Activated B cell treated with CpG ODN at 0.5 μM for 24 hours (primary cell): ENCODE measurements at places on chromosomes 2 and 18. TPM values are rescaled to one million over a fixed set of nuclear protein-coding genes. Genes with fewer than 3 reads are reported as not detected.
A peak's percentile ranks its signal among the peaks of the same experiment; 100 is the strongest.

GRCh38 chr2:133532919-133533318, 35.3 kb downstream of the NCKAP5 start:
- H3K4me3 ChIP-seq, result no peak overlapping the region
- no peaks in the 10 kb centered on the region for H3K4me1 ChIP-seq
- DNase-seq, result no peak
- H3K27ac ChIP-seq, result no peak overlapping the region

GRCh38 chr18:69845593-69846506, 101.8 kb downstream of the CD226 start:
- peaks cover 3% of the 10 kb centered on the region for H3K27me3 ChIP-seq
- H3K4me1 ChIP-seq, result no peaks in the 10 kb centered on the region
- H3K27ac ChIP-seq, result no peak overlapping the region
- no peak for DNase-seq

The GTF2A1L gene
- total RNA-seq, result not detected in 2 replicates

- no peak for DNase-seq
- no peak overlapping the region for H3K27ac ChIP-seq
- H3K27me3 ChIP-seq, result peaks cover 15% of the 10 kb centered on the region
- no peak overlapping the region for H3K4me3 ChIP-seq
Measured at GRCh38 chr2:38191516-38191915, 115.6 kb upstream of the CYP1B1 start.

The SCN7A gene
- total RNA-seq, result not detected in 2 replicates

GRCh38 chr2:216006164-216006663, 7.1 kb downstream of the MREG start:
- peaks cover 62% of the 10 kb centered on the region for H3K4me1 ChIP-seq
- peak; percentile 27 for DNase-seq
- peak overlapping the region; percentile 89 for H3K27ac ChIP-seq
- H3K36me3 ChIP-seq, result no peaks in the 10 kb centered on the region
- no peaks in the 10 kb centered on the region for H3K27me3 ChIP-seq
- H3K4me3 ChIP-seq, result peak overlapping the region; percentile 74

The RNU2-63P gene
- 9.7 and 19.5 TPM in 2 replicates for total RNA-seq

The ATP8B1 gene
- 0.42 and 0.69 TPM in 2 replicates for total RNA-seq

- H3K4me3 ChIP-seq, result no peak overlapping the region
- peaks cover 3% of the 10 kb centered on the region for H3K36me3 ChIP-seq
- H3K27me3 ChIP-seq, result peaks cover 7% of the 10 kb centered on the region
- H3K27ac ChIP-seq, result no peak overlapping the region
- DNase-seq, result no peak
Measured at GRCh38 chr18:26821181-26821580, 44.3 kb downstream of the AQP4 start.

DNA sequence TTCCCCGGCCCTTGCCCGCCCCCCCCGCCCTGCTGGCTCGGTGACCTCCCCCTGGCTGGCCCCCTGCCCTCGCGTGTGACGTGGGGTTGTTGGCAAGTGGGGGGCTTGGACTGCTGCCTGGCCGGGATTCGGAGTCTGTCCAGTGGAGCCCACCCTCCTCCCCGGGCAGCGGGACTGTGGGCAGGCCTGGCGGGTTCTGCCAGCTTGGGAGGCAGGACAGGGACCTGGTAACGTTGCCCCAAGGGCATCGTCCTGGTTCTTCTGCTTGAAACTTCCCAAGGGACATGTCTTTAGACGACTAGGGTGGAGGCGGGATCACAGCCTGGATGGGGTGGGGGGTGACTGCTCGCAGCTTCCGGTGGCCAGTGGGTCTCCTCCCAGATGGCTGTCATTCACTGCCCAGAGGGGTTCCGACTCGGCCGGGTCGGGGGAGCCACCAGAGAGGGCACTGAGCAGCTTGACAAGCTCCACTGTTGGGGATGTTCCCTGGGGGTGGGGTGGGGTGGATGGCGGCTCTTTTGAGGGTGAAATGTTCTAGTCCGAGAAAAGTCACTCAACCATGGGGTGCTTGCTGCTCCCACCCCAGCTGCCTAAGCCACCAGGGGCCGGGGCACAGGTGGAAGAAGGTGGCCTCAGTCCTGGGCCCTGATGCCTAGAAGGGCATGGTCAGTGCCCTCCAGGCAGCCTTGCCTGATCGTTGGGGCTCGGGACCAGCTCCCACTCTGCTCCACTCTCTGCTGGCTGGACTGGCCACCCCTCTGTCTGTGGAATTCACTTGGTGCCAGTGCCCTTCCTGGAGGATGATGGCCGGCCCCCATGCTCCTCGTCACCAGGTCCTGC, 4.3 kb upstream of the HS6ST1 start:
- no peaks in the 10 kb centered on the region for H3K36me3 ChIP-seq
- H3K4me1 ChIP-seq, result peaks cover 7% of the 10 kb centered on the region
- no peaks in the 10 kb centered on the region for H3K27me3 ChIP-seq
- no peak for DNase-seq
- no peak overlapping the region for H3K27ac ChIP-seq
- H3K4me3 ChIP-seq, result peak overlapping the region; percentile 66

The SLC38A11 gene
- total RNA-seq, result 2.2 and 2.6 TPM in 2 replicates

The MRPL44 gene
- 29.9 and 30.4 TPM in 2 replicates for total RNA-seq

DNA sequence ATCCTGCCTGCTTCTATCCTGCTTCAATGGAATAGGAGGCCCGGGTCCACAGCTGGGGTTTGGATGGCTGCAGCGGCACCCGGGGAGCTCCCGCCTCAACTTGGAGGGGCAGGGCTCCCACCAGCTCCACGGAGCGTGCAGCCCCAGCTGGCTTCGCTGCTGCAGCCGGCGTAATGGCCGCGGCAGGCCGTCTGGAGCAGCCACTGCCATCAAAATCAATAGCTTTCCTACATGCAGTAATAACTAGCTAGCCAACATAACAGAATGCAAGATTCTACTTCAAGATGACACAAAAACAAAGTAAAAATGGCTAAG, 154.2 kb upstream of the RMP24 start:
- H3K27me3 ChIP-seq, result peaks cover 10% of the 10 kb centered on the region
- no peak overlapping the region for H3K4me3 ChIP-seq
- DNase-seq, result no peak
- no peaks in the 10 kb centered on the region for H3K36me3 ChIP-seq
- H3K4me1 ChIP-seq, result no peaks in the 10 kb centered on the region

The OTOS gene
- not detected in 2 replicates for total RNA-seq

GRCh38 chr2:142693171-142693950, 184.1 kb upstream of the KYNU start:
- no peaks in the 10 kb centered on the region for H3K36me3 ChIP-seq
- no peak for DNase-seq
- no peak overlapping the region for H3K4me3 ChIP-seq
- H3K4me1 ChIP-seq, result peaks cover 5% of the 10 kb centered on the region

DNA sequence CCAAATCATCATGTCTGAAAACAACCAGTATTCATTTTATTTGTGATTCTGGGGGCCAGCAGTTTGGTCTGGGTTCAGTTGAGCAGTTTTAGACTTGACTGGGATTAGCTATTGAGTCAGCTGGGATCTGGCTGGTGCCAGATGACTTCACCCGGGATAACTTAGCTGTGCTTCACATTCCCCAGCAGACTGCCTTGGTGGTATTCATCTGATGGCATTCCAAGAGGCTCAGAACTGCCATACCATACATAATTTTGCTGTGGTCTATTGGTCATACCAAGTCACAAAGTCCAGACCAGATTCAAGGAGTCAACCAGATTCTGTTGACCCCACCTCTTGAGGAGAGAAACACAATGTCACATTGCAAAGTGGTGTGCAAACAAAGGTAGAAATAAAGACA, 7.8 kb upstream of the FSHR start:
- DNase-seq, result no peak
- no peaks in the 10 kb centered on the region for H3K4me1 ChIP-seq
- H3K36me3 ChIP-seq, result no peaks in the 10 kb centered on the region
- no peaks in the 10 kb centered on the region for H3K27me3 ChIP-seq
- H3K27ac ChIP-seq, result no peak overlapping the region

GRCh38 chr18:31942291-31942998, 483 bp downstream of the TRAPPC8 start:
- peaks cover 48% of the 10 kb centered on the region for H3K4me1 ChIP-seq
- peaks cover 22% of the 10 kb centered on the region for H3K36me3 ChIP-seq
- no peaks in the 10 kb centered on the region for H3K27me3 ChIP-seq
- no peak for DNase-seq

DNA sequence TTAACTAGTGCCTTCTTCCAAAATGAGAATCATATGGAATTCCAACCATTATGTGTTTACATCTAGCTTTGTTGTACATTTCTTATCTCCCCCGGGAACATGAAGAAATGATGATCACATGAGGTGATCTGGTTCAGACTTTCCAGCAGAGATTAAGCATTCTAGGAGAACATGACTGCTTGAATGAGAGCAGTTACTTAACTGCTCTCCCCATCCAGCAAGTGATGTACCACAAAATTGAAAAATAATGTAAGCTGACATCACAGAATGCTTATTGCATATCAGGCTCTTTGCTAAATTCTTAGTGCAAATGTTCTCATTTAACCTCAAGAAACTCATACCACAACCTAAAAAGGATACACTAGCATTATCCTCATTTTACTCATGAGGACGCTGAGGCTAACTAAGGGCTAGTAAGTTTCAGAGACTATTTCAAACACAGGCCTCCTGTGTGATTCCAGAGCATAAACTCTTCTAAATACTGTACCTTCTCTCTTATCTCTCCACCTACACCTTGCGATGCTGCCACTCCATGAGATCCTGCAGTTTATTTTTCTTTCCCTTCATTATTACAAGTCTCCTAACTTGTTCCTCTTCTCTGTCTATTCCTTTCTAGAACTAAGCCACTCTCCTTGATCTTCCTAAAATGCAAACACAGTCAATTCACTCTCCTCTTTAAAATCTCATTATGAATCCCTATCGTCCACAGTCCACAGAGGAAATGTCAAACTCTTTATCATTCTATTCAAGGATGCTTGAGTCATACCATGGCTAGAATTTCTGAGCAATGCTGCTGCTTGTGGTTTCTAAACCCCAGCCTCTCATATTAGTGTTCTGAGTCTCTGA, 1224.8 kb upstream of the ZEB2 start:
- peak overlapping the region; percentile 84 for H3K27ac ChIP-seq
- no peaks in the 10 kb centered on the region for H3K27me3 ChIP-seq
- H3K4me1 ChIP-seq, result peaks cover 88% of the 10 kb centered on the region
- DNase-seq, result no peak
- H3K4me3 ChIP-seq, result peak overlapping the region; percentile 50

The EML6 gene
- 25.3 and 31.5 TPM in 2 replicates for total RNA-seq
